Left lung (tissue), 14 donors: ENCODE measurements at places on chromosomes 3 and 15.

- no peak for DNase-seq
Observed at GRCh38 chr15:31136016-31136415, 34.5 kb upstream of the TRPM1 start.

GRCh38 chr3:12995389-12996180 is 77.6 kb downstream of the IQSEC1 start:
- no peak for DNase-seq

DNA sequence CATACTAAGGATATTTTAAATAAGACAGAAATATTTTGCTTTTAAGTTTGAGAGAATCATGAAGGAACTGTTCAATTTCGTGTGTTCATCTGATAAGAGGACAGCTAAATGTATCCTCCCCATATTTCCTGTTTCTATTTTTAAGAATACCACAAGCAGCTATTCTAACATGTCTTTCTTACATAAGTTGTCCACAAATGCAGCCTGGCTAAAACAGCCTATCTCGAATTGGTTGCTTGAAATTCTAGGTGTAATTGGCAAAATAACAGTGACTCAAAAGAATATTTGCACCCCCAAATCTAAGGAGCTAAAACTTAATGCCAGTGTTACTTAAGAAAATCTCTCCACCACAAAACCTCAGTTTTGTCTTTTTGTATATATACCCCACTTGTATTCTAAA is 35.0 kb downstream of the BTLA start:
- DNase-seq, result no peak

DNA sequence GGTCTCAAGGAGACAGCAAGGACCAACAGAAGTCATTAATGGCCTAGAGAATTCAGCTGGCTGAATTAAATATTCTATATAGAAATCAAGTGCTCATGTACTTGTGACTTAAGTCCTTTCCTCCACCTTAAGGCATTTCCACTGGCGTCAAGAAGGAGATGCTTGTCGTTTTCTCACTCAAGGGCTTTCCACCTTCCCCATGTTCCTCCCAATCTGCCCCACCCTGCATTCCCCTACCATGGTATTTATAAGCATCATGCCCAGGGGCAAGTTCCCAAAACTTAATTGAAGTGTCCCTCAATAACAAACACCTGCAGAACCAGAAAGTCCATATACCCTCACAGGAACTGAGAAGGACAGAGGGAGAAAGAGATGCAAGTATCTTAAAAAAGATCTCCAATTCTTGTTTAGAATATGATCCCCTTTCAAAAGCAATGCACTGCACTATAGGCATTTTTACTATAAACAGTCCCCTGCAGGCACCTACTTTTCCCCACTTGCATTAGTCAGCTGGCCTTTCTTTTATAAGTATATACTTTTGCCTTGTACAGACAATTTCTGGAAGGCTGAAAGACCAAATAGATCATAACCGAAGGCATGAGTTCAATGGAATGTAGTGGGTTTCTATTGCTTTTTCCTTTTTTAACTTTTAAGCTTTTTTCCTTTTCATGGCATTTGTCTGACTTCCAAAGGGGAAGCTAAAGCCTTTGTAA is 29.6 kb downstream of the TMEM39A start:
- no peak for DNase-seq

- DNase-seq, result no peak
Observed at GRCh38 chr15:31511707-31512310, 185.2 kb downstream of the KLF13 start.

- DNase-seq, result no peak
Observed at GRCh38 chr3:71893122-71893521, 108.2 kb upstream of the PROK2 start.

DNA sequence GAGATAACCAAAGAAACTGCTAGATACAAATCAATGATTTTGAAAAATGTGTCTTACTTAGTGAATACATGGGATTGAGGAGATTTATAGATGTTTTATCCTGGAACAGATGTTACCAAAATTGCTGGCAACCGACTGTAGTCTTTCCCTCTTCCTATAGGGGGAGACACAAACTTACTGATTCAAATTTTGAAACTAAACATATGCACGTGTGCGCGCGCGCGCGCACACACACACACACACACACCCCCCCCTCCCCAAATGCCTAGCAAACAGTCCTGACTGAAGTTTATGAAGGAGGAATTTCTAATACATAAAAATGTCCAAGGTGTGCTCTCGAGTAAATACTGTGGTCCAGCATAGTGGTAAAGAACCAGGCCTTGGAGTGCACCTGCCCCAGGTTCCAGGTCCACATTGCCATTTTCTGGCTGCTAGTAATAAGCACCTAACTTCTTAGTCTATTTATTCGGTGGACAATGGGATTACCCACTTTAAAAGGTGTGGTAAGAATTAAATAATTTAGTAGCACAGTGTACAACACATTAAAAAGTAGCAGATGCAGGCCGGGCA is 18.5 kb upstream of the C3orf62 start:
- DNase-seq, result no peak

- DNase-seq, result no peak
Observed at GRCh38 chr3:45716790-45717336, 27.7 kb downstream of the SACM1L start.

DNA sequence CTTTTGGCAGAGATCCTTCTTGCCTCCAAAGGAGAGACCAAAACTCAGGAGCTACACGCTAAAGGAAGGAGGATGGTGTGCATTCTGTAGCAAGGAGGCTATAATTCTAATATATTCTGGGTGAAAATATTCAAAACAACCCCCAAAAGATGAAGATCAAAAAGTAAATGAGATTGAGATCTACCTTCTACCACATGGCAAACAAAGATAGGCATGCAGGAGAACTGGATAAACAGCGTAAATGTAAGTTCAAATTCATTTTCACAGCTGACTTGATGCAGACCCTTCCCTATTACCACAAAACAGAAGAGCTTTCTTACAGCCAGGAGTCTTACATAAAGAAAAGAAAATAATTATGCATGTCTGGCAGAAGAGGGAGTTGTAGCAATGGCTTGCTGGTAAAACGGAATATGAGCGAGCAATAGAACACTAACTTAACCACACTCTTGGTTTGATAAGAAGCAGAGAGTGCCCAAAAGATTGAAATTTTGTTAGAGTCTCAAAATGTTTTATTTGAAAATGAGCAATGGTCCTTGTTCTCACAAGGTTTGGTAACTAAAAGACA is 272.7 kb downstream of the MECOM start:
- peak; percentile 32 for DNase-seq

- no peak for DNase-seq
Observed at GRCh38 chr3:126450744-126451143, 24.9 kb downstream of the ZXDC start.

- no peak for DNase-seq
Observed at GRCh38 chr3:185677146-185677829, 91.2 kb downstream of the SENP2 start.

DNA sequence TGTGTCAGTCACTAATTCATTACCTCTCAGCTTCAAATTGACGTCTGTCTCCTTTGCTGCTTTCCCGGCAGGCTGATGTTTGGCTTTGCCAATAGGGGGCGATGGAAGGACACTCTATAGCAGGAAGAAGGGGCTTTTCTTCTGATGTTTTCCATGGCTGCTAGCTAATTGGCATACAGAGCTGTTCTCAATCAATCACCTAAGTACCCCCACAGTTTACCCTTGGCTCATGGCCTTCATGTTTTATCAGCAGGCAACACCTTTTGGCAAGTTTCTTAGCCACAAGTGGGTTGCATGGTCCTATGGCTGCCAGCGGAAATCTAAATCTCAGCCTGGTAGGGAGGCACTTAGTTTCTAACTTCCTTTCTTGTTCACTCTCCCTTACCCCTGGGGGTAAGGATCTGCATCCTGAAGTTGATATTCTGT is 45.0 kb downstream of the ESYT3 start:
- DNase-seq, result no peak

DNA sequence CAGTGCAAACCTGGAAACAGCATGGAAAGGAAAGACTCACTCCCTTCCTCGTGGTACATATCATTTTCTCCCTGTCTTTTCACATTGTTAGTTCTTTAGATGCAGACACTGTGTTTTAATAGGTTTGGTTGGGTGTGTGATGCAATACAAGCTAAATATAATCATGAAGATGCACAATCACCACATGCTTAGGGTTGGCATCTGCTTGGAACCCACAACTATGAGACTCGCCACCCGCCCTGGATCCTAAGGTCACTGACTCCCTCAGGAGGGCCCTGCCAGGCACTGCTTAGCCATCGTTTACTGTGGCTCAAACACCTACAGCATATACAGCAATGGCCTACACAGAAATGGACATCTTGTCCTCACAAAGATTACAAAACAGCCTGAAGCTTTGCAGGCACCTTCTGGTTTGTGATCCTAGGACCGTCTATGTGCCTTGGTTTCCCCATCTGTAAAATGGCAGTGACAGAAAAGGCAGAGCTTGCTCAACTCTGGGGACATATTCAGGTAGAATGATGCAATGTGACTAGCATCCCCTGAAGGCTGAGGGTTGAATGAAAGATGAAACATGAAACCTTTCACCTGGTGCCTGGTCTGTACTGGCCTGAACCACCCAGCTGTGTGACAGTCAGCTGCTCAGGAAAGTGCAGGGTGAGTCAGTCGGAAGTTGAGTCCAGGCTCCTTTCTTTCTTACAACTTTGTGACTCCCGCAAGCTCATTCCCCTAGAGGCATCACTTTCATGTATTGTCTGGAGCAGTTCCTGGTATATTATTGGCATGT is 123.6 kb upstream of the PFN2 start:
- DNase-seq, result no peak
